Large intestine (tissue), 12 donors: ENCODE measurements at places on chromosomes 11 and 22.

GRCh38 chr11:115238791-115239190 lies 265.4 kb downstream of the CADM1 start:
- no peak for DNase-seq

DNA sequence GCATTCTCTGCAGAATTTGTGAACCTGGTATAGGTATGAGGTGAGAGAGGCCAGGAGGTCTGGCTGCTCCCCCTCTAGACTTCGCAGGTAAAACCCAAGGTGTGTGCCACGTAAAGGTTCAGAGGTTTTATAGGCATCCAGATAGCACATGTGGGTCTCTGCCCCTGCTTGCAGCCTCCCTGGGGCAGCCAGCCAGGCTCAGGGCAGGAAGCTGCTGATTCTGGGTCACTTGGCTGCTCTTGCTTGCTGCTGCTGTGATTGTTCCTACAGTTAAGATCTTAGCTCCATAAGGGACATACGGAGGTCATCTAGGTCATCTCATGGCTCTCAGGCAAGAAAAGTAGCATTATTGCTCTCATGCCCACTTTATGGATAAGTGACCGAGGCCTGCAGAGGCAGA lies 30.2 kb downstream of the ZBTB16 start:
- no peak for DNase-seq

GRCh38 chr11:48052183-48053044 lies 72.1 kb downstream of the PTPRJ start:
- DNase-seq: no peak

DNA sequence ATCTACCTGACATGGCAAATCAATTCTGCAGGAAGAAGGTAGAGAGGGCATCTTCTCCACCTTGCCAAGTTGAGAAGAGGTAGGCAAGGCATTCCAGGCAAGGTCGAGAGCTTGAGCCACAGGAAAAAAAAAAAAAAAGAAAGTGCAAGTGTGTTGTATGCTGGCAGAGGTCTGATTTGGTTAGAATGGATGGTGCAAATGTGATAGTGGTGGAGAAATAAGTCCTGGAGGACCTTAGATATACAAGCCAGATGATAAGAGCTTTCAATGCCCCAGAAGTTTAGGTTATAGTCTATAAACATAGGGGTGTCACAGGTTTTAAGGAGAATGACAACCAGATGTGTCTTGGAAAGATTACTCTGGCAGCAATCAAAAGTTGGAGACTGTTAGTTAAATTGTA lies 1.4 kb downstream of the FBXO3 start:
- no peak for DNase-seq

DNA sequence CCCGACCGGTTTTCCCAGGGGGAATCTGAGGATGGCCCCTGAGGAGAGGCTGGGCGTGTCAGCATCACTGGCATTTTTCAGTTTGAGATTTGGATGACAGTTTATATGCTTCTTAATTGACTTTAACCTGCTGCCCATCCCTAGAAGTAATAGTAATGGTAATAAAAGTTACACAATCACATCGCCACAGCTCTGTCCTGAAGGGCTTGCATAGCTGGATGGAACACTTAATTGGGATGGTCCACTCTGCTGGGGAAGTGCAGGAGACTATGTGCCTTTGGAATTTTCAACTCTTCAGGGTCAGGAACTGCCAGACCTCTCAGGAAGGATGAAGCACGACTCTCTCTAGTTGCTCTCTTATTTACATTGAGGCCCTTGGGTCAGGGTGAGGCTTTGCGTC lies 16.2 kb downstream of the BARX2 start:
- no peak for DNase-seq

DNA sequence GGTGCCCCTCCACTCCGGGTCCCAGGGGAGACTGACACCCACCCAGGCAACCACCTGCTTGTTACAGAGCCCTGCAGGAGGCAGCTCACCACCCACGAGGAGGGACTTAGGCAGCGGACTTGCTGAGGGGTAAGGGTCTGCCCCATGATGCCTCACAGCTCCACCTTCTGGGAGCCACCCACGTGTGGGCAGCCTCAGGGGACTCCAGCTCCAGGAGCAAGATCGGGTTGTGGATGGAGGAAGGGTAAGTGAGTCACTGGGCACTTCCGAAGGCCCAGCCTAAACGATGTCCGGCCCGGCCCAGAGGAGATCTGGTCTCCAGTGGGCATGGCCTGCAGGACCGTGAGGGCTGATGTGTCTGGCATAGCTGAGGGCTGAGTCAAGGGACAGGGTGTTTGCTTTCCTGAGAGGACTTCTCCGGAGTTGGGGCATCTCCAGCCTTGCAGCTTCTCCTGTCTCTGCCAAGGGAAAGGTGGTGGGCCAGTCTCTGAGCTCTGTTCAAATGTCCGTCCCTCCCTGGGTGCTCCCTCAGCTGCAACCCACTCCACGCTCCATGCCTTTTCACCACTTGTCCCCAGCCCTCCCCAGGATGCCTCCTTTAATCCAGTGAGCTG lies 32.3 kb upstream of the P2RY2 start:
- DNase-seq: no peak
